ENCODE measurements at places on chromosomes 6 and 20. TPM values are rescaled to one million over a fixed set of nuclear protein-coding genes. Genes with fewer than 3 reads are reported as not detected.

Gene PPIL1
- total RNA-seq: 33.5 TPM

Gene C2
- 0.50 TPM for total RNA-seq

Gene TPD52L1
- 269 TPM for total RNA-seq

Gene CRIP3
- total RNA-seq: not detected

Gene SPATA2
- total RNA-seq: 6.7 TPM

Gene PXT1
- under 0.01 TPM for total RNA-seq

Gene CGA
- not detected for total RNA-seq

Gene POM121L2
- not detected for total RNA-seq
